ENCODE measurements at places on chromosomes 11 and 22.

DNA sequence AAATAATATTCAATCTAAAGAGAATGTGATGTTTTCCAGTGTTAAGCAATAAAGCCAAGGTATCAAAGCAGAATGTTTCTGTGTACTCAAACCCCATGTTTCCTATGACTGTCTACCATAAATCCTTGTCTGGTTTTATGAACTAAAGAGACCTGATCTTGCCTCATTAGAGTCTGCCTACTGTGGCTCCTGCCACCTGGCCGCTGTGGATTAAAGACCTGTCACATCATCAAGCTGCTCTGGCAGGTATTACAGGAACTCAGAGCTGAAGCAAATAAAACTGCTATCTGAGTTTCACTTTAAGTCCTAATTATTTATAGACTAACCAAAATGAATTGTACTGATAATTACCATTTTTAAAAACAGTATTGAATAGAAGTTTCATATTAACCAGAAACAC is 207.8 kb upstream of the CCDC90B start:
- no peak for DNase-seq

- no peak for DNase-seq
Measured at GRCh38 chr22:38864361-38865191, 7.4 kb downstream of the CBX6 start.

GRCh38 chr11:99069856-99070444 is 49.2 kb downstream of the CNTN5 start:
- DNase-seq = no peak

DNA sequence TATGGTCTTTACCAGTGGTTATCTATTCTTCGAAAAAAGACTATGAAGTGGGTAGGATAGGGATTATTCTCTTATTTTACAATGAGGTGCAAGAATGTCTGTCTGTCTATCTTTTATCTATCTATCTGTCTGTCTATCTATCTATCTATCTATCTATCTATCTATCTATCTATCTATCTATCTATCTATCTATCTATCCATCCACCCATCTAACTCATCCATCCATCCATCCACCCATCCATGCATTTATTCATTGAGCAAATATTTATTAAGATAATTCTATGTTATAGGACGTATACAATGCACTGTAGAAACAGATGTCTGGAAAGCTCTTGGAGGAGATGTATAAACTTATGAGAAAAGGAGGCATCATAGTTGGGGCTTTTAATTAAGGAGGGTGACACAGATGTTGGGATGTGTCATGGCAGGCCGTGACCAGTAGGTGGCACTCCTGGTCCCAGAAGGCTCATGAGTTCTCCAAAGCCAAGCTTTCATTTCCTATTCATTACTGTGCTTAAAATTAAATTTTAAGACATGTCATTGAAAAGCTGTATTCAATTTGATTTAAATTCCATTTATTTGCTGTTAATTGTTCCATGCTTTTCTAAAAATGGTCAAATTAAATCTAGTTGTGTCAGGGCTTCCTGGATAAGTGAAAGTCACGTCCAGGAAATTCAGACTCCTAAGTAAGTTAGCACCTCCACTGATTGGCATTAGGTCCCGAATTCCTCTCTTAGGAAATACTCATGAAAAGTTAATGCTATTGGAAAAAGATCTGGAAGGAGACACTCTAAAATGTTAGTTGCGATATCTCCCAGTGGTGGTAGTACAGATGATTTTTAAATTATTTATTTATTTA is 19.0 kb upstream of the E2F8 start:
- DNase-seq = peak; percentile 12

- no peak for DNase-seq
Measured at GRCh38 chr11:113457784-113458183, 17.4 kb downstream of the DRD2 start.

GRCh38 chr11:132683602-132684001 is 848.7 kb downstream of the OPCML start:
- no peak for DNase-seq

GRCh38 chr22:28465841-28466240 is 213.8 kb downstream of the TTC28 start:
- no peak for DNase-seq

- DNase-seq = no peak
Measured at GRCh38 chr11:72760539-72761405, 8.6 kb upstream of the ARAP1 start.

DNA sequence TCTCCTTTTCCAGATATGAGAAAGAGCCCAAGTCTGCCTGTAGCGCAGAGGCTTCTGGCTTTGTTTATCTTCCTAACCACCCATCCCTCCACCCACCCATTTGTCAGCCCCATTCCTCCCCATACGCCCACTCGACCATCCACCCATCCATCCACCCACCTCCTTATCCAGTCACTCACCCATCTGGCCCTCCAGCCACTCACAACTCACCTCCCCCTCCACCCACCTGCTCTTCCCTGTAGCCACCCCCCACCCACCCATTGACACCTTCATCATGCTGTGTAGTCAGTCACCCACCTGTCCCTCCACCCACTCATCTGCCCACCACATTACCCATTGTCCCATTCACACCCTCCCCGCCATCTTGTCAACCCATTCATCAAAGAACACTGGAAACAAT is 5.5 kb downstream of the CST6 start:
- no peak for DNase-seq

DNA sequence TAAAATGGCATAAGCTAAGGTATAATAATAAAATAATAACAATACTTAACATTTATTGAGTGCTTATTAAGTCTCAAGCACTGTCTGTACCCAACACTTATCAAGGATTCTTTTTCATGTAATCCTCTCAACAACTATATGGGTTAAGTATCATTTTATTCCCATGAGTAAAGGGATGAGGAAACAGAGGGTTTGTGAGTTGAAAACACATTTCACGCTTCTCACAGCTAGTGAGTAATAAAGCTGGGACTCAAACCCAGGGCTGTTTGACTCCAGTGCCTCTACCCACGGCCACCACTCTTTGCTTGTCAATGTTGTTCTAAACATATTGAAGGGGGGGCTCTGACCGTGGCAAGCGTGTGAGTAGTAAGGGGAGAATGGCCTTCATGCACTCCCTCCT is 8.7 kb downstream of the CD3E start:
- DNase-seq = no peak

DNA sequence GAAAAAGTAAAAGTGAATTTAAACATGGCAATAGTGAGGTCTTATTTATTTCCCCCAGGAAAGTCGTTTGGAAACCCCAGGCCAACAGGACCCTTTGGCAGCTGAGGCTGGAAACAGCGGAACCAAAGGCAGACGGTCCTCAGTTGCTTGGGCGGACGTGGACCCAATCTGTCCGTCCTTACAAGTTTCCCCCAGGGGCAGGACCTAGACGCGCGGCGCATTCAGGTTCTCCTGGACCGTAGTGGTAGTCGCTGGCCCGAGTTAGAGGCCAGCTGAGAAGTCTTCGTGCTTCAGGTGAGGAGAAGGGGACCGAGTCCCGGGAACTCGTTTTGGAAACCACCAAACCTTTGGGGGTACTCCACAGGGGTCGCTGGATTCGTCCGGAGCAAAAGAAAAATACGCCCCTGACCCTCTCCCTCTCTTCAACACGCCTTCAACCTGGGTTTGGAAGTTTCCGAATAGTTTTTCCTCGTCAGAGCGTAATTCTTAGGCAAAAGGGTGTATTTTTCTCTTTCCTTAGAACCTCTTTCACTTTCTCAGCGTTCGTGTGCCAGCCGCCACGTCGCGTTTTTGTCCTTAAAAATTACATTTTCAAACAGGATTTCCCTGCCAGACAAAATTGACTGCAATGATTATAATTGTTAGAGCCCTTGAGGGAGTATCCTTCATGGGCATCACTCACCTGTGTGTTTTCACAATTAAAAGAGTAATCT is 2.1 kb downstream of the METTL15 start:
- DNase-seq = peak; percentile 2

GRCh38 chr11:73875840-73876239 is 806 bp downstream of the COA4 start:
- no peak for DNase-seq

GRCh38 chr11:47716692-47717091 is 1.5 kb upstream of the AGBL2 start:
- no peak for DNase-seq

- DNase-seq = no peak
Measured at GRCh38 chr22:36323182-36323854, 64.4 kb downstream of the MYH9 start.

- DNase-seq = no peak
Measured at GRCh38 chr11:76601724-76602123, 68.8 kb downstream of the LRRC32 start.

DNA sequence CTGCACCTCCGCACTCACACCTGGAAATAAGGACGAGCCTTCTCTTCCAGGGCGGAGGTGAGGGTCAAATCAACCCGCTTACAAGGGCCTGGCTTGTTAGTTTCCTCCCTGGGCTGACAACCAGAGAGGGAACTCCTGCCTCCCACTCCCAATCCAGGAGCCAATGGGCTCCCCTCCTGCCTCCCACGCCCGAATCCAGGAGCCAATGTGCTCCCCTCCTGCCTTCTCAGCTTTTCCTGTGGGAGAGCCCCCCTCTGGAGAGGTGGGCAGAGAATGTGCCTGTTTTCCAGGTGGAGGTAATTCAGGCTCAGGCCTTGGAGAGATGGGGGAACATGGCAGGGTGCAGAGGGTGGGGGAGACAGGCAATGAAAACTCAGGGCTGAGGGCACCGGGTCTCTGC is 53.7 kb upstream of the TTLL12 start:
- no peak for DNase-seq

GRCh38 chr11:94933223-94934130 is 39.9 kb downstream of the CWC15 start:
- DNase-seq = no peak

GRCh38 chr11:35803115-35803514 is 140.5 kb downstream of the TRIM44 start:
- no peak for DNase-seq

GRCh38 chr11:61912530-61912898 is 4.9 kb downstream of the RAB3IL1 start:
- no peak for DNase-seq

GRCh38 chr11:3146612-3147256 is 18.4 kb downstream of the OSBPL5 start:
- DNase-seq = no peak

- no peak for DNase-seq
Measured at GRCh38 chr11:2381494-2382128, 4.5 kb downstream of the CD81 start.

DNA sequence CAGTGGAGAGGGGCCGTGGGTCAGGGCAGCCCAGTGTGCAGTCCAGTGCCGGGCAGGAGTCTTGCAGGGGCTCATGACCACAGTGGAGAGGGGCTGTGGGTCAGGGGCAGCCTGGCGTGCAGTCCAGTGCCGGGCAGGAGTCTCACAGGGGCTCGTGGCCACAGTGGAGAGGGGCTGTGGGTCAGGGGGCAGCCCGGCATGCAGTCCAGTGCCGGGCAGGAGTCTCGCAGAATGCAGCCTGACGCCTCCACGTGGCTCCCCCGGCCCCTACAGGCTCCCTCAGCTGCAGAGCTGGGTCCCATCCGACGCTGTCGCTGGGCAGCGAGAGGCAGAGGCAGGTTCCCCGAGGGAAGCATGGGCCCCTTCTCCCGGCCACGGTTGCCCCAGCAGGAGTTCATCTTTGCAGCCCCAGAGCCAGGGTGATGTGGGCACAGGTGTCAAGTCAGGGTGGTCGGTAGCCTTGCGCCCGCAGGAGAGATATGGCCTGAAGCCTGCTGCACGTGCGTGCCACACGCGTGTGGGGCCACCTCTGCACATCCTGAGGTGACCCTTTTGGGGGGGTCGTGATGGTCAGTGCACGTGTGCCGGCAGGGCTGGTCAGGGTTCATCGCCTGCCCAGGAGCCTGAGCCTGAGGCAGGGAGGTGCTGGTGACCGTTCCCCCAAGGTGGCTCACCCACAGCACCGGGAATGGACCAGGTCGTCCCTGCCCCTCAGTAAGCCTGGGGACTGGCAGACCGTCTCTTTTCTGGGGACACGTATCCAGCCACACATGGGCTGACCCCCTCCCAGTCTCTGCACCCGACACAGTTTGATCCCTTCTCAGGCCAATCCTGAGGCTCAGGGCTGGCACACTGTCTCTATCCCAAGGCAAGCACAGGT is 2.9 kb downstream of the IFITM5 start:
- no peak for DNase-seq

DNA sequence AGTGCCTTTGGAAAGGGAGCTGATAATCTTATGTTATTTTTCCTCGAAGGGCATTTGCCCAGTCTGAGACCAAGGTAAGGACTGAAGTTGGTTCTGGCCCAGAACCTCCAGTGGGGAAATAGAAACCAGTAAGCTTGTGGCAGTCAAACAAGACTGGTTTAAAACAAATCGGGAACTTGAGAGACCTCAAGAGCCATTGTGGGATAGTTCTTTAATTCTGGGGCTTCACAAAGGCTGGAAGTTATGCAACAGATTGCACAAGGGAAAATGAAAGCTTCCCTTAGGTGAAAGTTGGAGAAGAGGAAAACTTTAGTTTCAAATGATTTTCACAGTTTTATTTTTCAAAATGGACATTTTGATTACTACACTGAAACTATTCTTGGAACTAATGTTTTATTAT is 33.5 kb upstream of the RAB38 start:
- DNase-seq = no peak

- DNase-seq = no peak
Measured at GRCh38 chr11:26985943-26986342, 8.0 kb upstream of the FIBIN start.

- DNase-seq = no peak
Measured at GRCh38 chr11:12066056-12066798, 44.2 kb upstream of the MICAL2 start.

DNA sequence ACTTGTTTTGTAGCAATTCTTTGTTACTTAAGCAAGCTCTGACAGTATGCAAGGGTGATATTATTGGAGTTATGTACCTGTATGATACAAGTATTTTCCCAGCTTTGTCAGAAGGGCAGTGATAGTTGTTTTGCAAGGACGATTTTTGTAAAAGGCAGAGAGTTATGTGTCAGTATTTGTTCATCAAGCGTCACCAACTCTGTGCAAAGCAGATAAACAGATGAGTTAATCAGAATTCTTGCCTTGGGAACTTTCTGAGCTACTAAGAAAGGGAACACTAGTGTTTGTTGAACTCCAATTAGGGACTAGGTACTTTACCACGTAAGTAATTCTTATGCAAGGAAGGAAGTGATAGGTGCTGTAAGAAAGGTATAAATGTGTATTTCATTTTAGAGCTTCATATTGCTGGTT is 1.4 kb downstream of the USP47 start:
- DNase-seq = no peak

GRCh38 chr11:128379587-128380580 is 207.5 kb downstream of the ETS1 start:
- DNase-seq = no peak

DNA sequence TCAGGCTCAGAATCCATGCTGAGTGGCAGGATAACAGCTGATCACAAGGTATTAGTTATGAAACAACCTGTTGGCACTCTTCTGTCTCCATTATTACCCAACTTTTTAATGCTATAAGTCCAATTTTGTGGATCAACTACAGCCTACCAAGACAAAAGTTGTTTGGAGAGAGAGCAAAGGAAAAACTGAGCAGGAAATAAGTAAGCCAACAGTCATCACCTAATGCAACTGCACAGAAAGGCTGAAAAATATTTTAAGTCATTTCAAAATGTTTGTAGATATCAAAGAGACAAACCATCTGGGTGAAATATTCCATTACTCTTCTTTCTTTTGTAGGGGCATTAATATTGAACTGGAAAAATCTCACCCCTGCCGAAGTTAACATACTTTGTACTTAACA is 41.6 kb downstream of the FDX1 start:
- no peak for DNase-seq

- DNase-seq = no peak
Measured at GRCh38 chr11:122108828-122109227, 7.2 kb downstream of the BLID start.

Data from activated naive CD8-positive, alpha-beta T cell treated with anti-CD3 and anti-CD28 coated beads, Interleukin-2, amount 50 U/mL, for 16 hours (primary cell).